ENCODE measurements at places on chromosomes 5 and 9.

DNA sequence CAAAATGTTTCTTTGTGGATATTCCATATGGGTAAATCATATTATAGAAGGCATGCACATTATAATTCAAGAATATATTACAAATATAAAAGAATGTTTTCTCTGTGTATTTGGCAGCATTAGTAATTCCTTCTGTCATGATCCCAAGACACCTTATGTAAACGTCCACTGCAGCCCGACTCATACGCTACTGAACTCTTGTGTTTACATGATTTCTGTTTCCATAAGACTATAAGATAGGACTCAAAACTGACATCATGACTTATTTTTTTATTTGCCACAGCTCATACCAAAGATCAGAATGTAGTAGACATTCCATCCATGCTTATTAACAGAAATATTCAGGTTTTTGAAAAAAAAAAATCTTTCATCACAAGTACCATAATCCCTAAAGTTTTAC, 234.1 kb downstream of the AP3B1 start:
- no peak for DNase-seq

DNA sequence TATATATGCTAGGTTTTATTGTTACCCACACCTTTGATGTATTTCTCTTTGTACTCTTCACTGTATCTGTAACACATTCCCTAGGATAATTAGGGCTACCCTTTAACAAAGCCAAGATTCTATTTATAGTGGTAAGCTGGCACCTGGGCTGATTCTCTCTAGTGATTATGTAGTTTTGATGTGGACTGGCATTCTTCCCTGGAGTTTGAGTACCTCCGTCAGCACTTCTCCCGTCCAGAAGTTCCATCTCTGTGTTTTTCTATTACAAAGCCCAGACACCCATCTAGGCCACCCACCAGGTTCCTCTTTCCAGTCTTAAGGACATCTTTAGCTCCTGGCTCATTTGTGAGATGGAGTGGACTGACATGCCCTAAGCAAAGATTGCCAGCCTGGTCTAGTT, 55.9 kb upstream of the CDKN2B start:
- no peak for DNase-seq

DNA sequence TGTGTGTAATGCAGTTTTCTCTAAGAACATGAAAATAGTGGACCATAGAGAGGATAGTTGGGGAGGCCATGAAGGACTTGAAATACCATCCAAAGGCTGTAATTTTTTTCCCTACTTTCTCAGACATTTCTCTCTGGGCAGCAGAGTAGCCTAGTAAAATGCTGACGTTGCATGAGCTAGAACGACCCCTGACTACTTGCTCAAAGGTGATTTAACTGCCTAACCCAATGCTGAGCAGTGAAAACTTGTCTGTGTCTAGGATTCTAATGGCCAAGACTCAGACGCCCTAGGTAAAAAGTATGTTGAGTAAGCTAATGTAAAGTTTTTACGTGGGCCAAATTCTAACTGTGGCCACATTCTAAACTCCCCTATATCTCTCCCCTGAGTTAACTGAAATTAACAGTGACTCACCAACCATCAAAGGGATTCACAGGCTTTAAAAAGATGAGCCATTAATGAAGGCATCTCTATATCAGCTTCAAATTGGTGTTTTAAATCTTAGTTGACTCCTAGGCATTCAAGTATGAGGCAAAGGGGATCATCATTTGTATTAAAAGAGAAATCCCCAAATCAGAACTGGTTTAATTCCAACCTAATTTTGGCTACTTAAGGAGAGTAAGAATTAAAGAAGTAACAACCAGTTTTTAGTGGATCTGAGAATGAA, 121.0 kb upstream of the GAS1 start:
- no peak for DNase-seq

- no peak for DNase-seq
Measured at GRCh38 chr9:138069731-138070456, 192.3 kb downstream of the CACNA1B start.

DNA sequence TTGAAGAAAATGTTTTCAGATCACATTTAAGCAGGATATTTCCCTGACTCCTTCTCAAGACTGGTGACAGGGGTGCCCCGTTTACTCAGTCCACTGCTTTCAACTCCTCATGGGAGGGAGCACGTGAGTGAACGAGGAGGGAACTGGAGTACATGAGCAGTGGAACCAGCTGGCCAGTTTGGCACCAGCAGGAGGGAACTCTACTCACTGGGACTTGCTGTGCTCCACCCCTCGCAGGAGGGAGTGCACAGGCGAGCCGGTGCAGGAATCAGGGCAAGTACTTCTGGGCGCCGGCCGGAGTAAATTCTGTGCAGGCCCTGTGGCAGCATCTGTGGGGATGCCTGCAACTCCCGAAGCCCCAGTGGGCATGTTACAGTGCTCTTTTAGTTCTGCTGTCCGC, 1941.1 kb upstream of the C9orf72 start:
- DNase-seq, result no peak

GRCh38 chr5:136667789-136668188, 302.4 kb upstream of the TRPC7 start:
- DNase-seq, result no peak

DNA sequence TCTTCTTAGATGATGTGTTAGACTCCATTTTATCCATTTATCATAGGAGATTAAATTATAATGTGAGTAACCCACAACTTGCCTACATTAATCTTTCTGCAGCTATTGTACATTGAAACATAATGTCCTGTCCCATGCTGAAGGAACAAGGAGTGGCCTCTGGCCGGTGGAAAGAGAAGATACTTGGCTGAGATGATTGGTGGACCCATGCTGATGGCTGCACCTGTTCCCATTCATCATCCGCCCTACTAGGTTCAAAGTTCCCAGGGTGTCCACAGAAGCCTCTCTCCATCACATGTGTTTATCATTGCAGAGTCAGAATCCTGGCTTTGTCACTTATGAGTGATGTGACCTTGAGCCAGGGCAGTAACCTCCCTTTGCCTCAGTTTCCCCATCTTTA, 24.7 kb downstream of the FBXL7 start:
- DNase-seq, result no peak

- no peak for DNase-seq
Measured at GRCh38 chr5:87266914-87267573, 639 bp upstream of the RASA1 start.

GRCh38 chr5:15472116-15472515, 27.9 kb upstream of the FBXL7 start:
- DNase-seq, result no peak

GRCh38 chr9:1550636-1551035, 464.5 kb upstream of the SMARCA2 start:
- DNase-seq, result no peak

DNA sequence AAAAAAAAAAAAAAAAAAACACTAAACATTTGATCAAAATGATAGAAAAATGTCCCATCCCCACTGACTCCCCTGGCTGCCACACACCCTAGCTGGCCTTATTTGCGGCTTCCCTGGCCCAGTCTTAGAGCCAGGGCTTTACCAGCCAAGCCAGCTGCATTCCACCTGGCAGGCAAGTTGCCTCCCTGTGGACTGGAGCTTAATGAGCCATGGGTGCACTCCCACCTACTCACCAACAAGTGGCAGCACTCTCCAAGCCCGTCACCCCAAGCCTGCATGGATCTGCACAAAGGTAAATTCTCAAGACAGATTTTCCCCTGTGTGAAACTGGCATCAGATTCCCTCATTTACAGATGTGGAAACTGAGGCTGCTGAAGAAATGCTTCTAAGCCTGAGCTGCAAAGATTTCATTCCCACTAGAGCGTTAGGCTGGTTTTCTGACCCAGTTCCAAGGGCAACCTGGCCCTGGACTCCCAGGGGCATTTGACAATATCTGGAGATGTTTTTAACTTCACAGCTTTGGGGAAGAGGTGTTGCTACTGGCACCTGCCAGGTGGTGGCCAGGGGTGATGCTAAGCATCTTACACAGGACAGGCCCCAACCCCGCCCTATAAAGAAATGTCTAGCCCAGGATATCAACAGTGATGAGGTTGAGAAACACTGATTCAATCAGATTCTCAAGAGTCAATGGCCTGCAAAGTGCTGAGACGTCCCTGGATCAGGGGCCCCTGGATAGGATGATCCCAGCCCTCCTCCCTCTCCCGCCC, 21.9 kb upstream of the VDAC1 start:
- no peak for DNase-seq

DNA sequence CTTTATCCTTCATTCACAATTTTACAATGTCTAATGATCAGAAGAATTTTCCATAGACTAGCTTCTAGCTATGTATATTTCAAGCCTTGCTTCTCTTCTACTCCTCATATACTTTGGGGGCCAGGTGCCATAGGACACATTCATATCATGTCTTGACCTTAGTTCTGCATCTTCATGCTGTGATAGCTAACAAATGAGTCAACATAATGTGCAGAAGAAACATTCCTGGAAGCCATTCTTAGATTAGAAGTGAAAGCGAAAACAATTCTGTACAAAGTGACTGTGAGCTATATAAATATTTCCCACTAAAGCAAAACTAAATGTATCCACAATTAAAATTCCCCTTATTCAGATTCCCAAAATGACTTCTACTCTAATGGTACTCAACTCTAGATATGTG, 320.2 kb upstream of the NREP start:
- no peak for DNase-seq

DNA sequence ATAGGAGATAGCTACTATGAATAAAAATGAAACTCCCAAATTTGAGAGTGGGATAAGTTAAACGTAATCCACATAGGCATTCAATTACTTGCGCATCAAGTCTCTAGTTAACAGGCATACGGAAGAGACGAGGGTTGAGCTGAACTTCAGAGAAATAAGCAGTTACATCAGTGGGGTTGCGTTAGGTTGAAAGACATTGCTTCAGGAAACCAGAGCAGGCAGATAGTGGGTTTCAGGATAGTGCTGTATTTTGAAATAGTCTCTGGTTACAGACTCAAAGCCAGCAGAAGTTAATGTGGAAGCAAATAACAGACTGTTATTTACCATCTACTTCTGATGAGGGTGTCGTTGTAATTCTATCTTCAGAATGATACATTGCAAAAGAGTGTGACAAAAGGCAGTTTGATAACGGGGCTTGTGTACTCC, 533.4 kb downstream of the PDE4D start:
- no peak for DNase-seq

DNA sequence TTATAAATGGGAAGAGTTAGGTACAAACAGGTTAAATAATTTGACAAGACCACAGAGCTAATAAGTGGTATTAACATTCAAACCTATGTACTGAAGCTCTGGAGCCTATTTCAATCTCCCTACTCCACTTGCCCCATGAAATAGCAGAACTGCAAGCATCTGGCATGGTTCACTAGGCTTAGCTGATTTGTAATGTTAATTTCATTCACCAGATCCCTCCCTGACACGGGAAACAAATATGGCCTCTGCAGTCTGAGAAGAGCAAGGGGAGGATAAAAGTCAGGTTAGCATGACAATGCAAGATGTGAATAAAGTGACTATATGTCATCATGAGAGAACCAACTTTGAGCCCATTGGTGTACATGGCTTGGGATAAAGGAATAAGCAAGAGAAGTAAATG, 428.8 kb downstream of the BRINP1 start:
- no peak for DNase-seq

- no peak for DNase-seq
Measured at GRCh38 chr5:101917166-101917565, 378.9 kb downstream of the SLCO4C1 start.

- no peak for DNase-seq
Measured at GRCh38 chr5:75891736-75892135, 174.5 kb upstream of the POC5 start.

DNA sequence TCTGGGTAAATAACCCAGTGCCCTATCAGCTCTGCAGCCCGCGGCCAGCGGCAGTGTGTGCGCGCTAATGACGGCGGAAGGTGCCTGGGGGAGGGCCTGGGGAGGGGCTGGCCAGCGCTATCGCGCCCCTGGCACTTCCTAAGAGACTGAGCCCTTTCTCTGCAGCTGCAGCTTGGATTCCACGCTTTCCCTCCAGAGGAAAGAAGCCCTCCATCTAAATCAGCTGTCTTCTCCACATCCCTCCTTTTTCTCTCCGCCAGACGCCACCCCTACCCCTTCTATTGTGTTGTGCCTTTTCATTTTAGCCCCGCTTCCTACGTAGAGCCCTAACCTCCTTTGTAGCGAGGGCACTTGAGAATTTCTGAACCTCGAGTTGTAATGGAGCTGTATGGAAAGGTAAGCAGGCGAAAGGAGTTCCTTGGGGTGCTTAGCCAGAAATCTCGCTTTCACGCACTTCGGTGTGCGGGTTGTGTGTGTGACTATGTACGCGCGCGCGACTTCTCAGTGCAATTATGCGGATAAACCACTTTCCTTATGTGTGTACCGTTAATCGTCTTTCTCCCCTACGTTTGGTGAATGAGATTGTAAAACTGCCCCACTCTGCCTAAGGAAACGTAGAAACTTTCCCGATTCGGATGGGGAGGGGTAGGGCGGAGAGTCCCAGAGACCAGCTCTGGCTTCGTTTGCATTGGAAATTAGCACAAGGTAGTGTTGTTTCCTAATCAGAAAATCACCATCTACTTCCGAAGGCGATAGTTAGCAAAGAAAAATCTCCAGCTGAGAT, 664 bp upstream of the RAB3C start:
- DNase-seq, result no peak

- DNase-seq, result no peak
Measured at GRCh38 chr5:58080573-58080972, 379.3 kb downstream of the PLK2 start.

GRCh38 chr9:127548352-127548881, 63.7 kb upstream of the STXBP1 start:
- no peak for DNase-seq

GRCh38 chr5:95823738-95824609, 1.4 kb upstream of the GLRX start:
- DNase-seq, result peak; percentile 31

DNA sequence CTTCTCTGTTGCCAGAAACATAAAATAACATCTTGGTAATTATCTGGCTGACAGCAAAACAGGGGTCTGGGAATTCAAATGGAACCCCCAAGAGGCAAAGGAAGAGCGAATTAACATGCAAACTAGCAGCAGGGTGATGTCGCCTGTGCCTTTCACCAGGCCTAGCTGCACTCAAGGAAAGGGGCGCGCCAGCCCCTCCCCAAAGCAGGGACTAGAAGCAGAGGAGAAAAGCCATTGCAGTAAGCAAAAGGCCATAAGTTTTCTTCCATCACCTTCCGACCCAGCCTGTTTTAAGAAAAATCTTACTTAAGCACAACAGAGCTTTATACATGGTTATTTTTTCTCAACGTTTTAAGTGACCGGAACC, 539 bp downstream of the POC5 start:
- no peak for DNase-seq

GRCh38 chr9:126758916-126759585, 45.8 kb upstream of the ZBTB43 start:
- DNase-seq, result no peak

- no peak for DNase-seq
Measured at GRCh38 chr9:126338945-126339344, 12.3 kb downstream of the MVB12B start.

GRCh38 chr5:60387051-60387440, 312.9 kb downstream of the DEPDC1B start:
- DNase-seq, result no peak

- DNase-seq, result no peak
Measured at GRCh38 chr9:110103257-110103656, 104.7 kb downstream of the C9orf152 start.

GRCh38 chr5:60522292-60522905, 177.6 kb downstream of the DEPDC1B start:
- no peak for DNase-seq

GRCh38 chr9:71544464-71544863, 223.8 kb downstream of the CEMIP2 start:
- no peak for DNase-seq

GRCh38 chr5:90131383-90132133, 278.0 kb downstream of the CETN3 start:
- no peak for DNase-seq

All from stimulated activated CD4-positive, alpha-beta T cell treated with anti-CD3 and anti-CD28 coated beads, TNF-alpha, amount 100 ng/mL, for 4 hours (primary cell).